ENCODE measurements at places on chromosomes 4 and X.
A peak's percentile ranks its signal among the peaks of the same experiment; 100 is the strongest.

GRCh38 chrX:108028854-108029253 lies 16.0 kb upstream of the VSIG1 start:
- no peak for DNase-seq
- H3K4me1 ChIP-seq = no peaks in the 10 kb centered on the region
- H3K27ac ChIP-seq = no peak overlapping the region

DNA sequence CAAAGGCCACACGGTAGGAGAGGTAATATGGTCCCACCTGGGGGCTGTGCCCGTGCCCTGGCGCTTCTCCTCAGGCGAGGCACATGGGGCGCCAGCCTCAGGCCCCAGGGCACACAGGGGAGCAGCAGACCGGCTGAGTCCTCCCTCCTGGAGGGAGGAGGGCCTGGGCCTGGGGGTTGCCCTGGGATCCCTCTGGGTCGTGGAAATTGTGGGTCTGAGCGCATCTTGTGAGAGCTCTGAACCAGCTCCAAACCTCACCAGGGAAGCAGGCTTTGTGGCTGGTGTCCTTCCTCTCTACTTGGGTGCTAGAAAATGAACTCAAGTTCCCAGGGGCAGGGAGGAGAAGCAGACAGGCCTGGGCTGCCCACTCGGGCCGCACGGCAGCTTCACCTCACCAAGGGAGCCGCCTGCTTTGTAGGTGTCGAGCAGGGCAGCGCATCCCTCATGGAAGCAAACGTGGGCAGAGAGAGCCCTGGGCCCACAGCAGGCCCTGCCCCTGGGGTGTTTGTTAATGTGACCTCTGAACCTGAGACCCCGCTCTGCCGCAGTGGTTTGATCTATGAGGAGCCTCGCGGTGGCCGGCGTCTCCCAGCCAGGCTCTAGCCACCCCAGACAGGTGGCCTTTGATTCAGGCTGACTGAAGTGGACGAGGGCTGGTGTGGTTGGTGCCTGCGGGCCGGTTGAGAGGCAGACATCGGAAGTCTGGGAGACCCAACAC lies 10.8 kb downstream of the HTRA3 start:
- H3K4me3 ChIP-seq = no peak overlapping the region
- H3K4me1 ChIP-seq = peaks cover 17% of the 10 kb centered on the region
- no peak overlapping the region for H3K27ac ChIP-seq
- no peaks in the 10 kb centered on the region for H3K27me3 ChIP-seq
- no peaks in the 10 kb centered on the region for H3K36me3 ChIP-seq

GRCh38 chr4:142065086-142065647 lies 428.8 kb downstream of the IL15 start:
- no peak for DNase-seq
- H3K4me1 ChIP-seq = no peaks in the 10 kb centered on the region
- H3K4me3 ChIP-seq = no peak overlapping the region
- H3K27ac ChIP-seq = no peak overlapping the region

DNA sequence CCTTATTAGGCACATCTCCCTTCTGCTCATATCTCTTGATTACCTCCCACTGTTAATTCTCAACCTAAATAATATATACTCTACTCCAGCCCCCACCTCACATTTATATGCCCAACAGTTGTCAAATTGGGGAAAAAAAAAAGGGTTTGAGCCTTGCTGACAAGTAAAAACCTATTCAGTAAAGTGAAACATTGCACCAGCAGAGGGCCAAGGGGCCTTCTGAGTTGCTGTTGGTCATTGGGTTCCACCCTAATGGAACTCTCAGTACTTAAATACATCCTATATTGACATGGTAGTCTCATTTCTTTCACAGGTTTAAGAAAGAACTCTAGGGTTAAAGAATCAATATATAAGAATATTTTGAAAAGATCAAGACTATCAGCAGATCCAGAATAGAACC lies 362.2 kb downstream of the SMARCA1 start:
- no peaks in the 10 kb centered on the region for H3K4me1 ChIP-seq
- H3K4me3 ChIP-seq = no peak overlapping the region
- H3K36me3 ChIP-seq = no peaks in the 10 kb centered on the region
- no peak for DNase-seq

DNA sequence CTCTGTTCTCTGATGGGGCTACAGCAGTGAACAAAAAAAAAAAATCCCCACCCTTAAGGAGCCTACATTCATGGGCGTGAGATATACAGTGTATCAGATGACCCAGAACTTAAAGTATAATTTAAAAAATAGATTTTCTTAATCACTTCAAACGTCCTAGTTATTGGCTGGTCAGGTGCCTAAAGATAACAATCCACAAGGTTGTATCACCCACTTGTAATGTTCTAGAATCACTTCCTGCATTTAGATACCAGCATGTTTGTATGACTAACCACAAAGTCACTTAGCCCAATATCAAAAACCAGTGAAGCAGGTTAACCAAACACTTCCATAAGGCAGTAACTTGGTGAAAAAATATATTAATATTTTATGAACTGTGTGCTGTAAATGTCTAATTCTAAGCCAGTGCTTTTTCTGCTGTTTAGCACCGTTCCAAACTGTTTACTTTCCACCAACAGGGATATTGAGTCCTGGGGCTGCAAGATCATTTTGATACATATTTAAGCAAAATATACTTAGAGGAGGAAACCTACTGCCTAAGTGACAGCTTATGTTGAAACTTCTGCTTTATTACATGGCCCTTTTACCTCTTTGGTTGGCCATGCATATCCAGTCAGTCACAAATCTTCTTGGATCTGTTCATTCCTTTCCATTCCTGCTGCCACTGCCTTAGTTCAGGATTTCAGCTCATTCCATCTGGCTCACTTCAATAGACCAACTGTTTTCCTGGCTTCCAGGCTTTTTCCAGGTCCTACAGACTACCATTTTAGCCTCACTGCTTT lies 43.3 kb downstream of the CD40LG start:
- peaks cover 9% of the 10 kb centered on the region for H3K27me3 ChIP-seq
- H3K4me1 ChIP-seq = no peaks in the 10 kb centered on the region
- no peak overlapping the region for H3K27ac ChIP-seq

DNA sequence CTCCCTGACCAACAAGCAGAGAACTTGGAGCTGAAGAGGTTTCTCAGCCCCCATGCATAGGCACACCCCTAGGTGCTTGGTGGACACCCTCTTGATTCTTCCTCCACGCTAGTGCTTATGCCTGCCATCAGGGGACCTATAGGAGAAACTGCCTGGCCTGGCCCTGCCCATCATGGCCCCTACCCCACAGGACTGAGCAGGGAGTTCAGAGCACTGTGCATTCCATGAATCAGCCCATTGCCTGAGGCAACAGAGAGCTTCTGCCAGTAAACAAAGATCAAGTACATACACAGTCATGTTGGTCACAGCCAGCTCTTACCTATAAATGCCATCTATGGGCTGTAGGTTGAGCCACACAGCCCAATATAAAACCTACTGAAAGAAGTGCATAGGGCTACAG lies 99.1 kb upstream of the EDNRA start:
- H3K4me3 ChIP-seq = no peak overlapping the region
- no peaks in the 10 kb centered on the region for H3K36me3 ChIP-seq
- DNase-seq = no peak
- no peak overlapping the region for H3K27ac ChIP-seq
- H3K4me1 ChIP-seq = no peaks in the 10 kb centered on the region

DNA sequence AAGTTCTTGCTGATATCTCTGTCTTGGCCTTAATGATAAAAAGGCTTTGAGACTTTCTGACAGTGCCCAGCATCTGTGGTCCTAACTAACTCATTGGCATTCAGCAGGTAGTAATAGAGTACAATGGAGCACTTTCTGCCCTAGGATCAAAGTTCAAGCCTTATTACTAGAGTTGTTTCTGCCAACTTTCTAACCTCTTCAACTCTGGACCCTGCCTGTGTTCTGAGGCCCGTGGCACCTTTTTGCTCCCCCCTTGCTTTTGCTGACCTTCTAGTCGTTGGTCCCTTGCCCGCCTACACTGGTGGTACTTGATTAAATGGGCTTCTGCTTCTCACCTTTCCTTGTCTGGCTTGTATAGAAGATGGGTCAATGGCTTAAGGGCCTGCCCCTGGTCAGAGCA lies 126.3 kb downstream of the PPARGC1A start:
- no peak for DNase-seq
- no peaks in the 10 kb centered on the region for H3K4me1 ChIP-seq
- no peak overlapping the region for H3K27ac ChIP-seq
- no peak overlapping the region for H3K4me3 ChIP-seq
- no peaks in the 10 kb centered on the region for H3K36me3 ChIP-seq
- H3K27me3 ChIP-seq = no peaks in the 10 kb centered on the region

- peaks cover 51% of the 10 kb centered on the region for H3K4me1 ChIP-seq
- H3K36me3 ChIP-seq = peaks cover 11% of the 10 kb centered on the region
- DNase-seq = peak; percentile 84
- H3K27me3 ChIP-seq = no peaks in the 10 kb centered on the region
- H3K4me3 ChIP-seq = no peak overlapping the region
These were observed 21.4 kb upstream of the AFAP1 start for GRCh38 chr4:7960790-7961655.

- no peaks in the 10 kb centered on the region for H3K4me1 ChIP-seq
- no peak for DNase-seq
- H3K27ac ChIP-seq = no peak overlapping the region
- H3K27me3 ChIP-seq = peaks cover 14% of the 10 kb centered on the region
- no peaks in the 10 kb centered on the region for H3K36me3 ChIP-seq
- no peak overlapping the region for H3K4me3 ChIP-seq
These were observed 109.0 kb upstream of the ACSL4 start for GRCh38 chrX:109841869-109842579.

DNA sequence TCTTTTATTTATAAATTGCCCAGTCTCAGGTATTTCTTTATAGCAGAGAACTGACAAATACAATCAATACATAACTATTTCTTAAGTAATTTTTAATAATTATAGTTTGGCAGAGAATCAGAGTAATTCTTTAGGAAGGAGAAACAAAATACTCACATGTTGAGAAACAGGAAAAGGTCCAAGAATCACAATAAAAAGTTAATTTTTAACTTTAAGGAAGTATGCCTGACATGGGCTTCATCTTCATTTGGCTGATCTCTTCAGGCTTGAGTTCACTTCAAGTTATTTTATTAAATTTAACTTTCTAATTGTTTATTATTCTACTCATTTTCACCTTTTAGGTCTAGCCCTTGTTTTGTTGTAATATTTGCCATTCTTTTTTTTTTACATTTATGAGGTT lies 36.1 kb upstream of the RNF150 start:
- no peaks in the 10 kb centered on the region for H3K36me3 ChIP-seq
- H3K4me1 ChIP-seq = no peaks in the 10 kb centered on the region
- H3K4me3 ChIP-seq = no peak overlapping the region
- no peaks in the 10 kb centered on the region for H3K27me3 ChIP-seq

GRCh38 chr4:38461342-38461741 lies 202.7 kb upstream of the KLF3 start:
- H3K4me3 ChIP-seq = no peak overlapping the region
- DNase-seq = no peak
- no peaks in the 10 kb centered on the region for H3K4me1 ChIP-seq
- no peak overlapping the region for H3K27ac ChIP-seq

DNA sequence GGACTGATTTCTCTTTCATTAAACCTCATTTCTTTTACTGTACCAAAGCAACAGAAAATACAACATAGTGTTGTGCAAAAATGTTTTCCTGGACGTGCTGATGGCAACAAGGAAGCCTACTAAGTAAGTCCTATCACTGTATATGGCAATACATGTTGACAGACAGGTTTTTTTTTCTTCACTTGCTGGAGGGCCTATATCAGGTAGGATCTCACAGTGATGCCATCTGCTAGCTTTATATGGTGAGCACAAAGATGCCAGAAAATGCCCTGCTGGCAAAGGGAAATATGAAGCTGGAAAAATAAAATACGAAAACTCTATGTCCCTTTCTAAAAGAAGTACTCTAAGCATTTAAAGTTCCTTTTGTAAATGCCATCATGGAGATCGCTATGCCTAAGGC lies 119.0 kb upstream of the PDLIM3 start:
- peaks cover 24% of the 10 kb centered on the region for H3K4me1 ChIP-seq
- no peak overlapping the region for H3K27ac ChIP-seq
- H3K4me3 ChIP-seq = peak overlapping the region; percentile 43

DNA sequence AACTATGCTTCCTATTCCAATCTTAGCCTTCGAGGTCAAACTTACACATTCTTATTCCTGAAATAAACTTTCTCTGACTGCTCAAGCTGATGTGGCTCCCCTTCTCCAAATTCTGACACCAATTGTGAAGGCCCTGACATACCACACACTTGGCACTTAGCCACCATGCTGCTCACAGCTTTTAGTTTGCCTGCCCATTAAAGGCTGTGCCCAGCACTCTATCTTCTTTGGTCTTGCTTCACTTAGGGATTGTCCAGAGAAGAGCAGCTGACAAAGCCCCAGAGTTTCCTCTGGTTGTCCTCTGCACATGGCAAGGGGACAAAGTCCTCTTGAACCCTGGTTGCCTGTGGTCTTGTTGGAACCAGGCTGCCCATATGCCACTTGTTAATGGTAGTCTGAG lies 126.1 kb downstream of the ARHGEF9 start:
- no peak overlapping the region for H3K27ac ChIP-seq
- no peaks in the 10 kb centered on the region for H3K4me1 ChIP-seq
- no peaks in the 10 kb centered on the region for H3K36me3 ChIP-seq
- DNase-seq = no peak
- no peaks in the 10 kb centered on the region for H3K27me3 ChIP-seq
- no peak overlapping the region for H3K4me3 ChIP-seq

DNA sequence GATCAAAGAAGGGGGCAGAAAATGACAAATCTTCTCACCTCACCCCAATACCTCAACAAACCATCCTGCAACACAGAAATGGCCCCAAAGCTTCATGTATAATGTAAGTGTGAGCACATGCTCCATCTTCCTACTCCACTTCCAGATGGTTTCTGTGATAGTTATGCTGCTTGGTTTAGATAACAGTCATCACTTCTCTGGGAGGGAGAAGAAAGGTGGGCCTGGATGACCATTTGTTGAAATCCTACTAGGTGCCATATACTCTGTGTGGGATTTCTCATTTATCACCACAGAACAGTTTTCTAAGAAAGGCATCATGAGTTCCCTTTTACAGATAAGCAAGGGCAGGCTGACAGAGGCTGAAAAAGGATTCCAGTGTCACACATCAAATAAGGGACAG lies 31.3 kb upstream of the NXF3 start:
- no peak overlapping the region for H3K27ac ChIP-seq
- no peaks in the 10 kb centered on the region for H3K36me3 ChIP-seq
- no peak overlapping the region for H3K4me3 ChIP-seq
- no peaks in the 10 kb centered on the region for H3K27me3 ChIP-seq
